ENCODE measurements at places on chromosomes 2 and 18.

GRCh38 chr2:111884592-111884964, 585 bp upstream of the ANAPC1 start:
- no peak for DNase-seq

DNA sequence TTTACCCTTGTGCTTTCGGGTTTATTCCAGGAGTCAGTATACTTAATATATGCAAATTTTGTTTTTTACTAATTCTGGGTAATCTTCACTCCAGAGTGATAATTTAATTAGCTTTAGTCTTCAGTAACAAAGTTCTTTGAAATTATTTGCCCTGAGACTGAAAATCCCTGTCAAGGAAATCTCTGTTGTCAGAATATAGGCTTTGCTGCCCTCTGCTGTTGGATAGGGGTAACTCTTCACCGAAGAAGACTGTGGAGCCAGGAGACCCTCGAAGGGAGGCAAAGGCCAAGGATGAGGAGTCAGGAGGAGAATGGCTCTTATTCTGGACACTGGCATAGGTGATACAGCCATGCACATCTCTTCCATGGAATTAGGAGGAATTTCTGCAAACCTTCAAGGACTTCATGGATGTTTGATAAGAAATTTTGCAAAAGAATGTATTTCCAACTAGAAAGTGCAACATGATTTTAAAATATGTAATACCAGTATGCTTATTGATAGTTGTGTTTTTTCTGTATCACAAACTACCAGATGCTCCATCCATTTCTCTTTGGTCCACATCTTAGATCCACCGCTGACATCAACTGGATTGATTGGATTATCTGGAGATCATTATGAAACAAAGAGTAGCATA, 182.3 kb downstream of the RDH14 start:
- peak; percentile 2 for DNase-seq

DNA sequence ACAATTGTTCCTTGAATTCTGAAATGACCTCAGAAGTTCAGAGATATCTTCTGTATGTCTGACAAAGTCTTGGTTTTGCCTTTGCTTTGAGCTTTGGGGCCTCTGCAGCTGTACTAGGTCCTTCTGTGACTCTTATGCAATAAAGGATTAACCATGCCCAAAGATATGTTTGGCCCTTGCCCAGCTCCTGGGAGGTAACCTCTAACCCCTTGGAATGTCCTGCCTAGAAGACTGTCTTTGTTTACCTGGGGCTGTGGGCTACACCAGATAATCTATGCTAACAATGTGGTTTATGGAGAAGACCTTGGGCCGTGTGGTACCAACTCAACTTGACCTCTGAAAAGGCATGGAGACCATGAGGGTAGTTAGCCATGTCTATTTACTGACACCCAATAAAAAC, 140.9 kb upstream of the CAPN13 start:
- DNase-seq, result no peak

DNA sequence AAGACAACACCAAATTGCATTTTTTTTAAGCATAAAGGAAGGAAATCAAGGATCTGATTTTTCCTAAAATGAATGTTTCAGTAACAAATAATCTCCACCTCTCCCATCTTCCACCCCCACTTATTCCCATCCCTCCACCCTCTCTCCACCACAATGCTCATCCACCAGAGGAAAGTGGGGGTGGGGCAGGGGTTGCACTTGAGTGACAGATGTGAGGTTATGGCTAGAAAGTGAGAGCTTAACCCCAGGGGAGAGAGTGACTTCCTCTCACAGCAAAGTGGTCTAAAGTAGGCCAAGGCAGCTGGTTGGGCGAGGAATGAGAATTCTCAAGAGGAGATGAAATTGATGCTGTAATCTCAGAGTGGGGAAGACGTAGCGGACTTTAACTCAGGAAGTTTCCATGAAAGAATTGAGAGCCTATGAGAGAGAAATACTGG, 104.7 kb downstream of the HNRNPLL start:
- no peak for DNase-seq

- DNase-seq, result no peak
These were observed 40.5 kb upstream of the NABP1 start for GRCh38 chr2:191637182-191638078.

GRCh38 chr2:151575338-151575737, 158.9 kb downstream of the NEB start:
- DNase-seq, result no peak

DNA sequence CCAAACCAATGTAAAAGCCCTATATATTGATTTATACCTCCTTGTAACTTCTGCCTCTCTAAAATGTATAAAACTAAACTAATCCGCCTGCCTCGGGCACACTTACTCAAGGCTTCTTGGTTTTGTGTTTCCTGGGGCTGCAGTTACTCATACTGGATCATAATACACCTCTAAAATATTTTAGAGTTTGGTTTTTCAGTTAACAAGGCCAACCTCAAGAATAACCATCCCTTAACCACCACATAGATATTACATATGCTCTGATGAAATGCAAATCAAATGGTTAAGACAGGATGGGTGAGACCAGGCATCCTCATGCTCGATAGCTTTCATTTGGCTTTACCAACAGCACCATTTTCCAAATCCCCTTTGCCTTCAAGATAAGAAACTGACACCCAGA, 46.4 kb downstream of the UXS1 start:
- DNase-seq, result no peak

DNA sequence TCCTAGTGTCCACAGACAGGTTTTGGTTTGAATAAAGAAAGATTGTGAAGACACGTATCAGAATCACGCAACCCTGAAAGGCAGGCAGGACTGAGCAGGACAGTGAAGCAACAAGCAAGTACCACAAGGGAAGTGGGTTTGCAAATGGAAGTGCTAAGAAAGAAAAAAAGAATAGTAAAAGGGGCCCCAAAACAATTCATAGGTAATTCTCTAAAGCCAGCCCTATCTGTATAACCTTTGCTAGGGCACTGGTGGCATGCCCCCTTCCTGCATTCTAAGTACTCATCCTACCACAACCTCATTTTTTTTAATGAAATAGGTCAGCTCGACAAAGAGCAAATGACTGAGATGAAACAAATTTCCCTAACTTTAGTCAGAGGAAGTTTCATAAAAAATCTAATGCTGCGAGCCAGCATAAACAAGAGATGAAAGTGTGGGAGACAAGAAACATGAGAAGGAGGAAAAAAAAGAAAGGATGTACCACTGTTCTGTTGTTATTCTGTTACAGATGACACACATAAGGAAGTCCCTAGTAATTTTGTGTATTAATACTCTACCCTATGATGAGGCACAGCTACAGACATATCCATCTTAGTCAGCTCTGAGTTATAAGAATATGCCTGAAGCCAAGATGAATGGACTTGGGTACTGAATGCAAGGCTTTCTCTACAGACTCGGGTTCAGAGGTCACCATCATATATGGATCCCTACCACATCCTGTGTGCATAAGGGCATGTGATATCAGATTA, 32.2 kb downstream of the IKZF2 start:
- peak; percentile 29 for DNase-seq

GRCh38 chr2:152122161-152122560, 23.3 kb upstream of the CACNB4 start:
- DNase-seq, result no peak

GRCh38 chr2:239275847-239276831, 124.7 kb downstream of the HDAC4 start:
- DNase-seq, result no peak

DNA sequence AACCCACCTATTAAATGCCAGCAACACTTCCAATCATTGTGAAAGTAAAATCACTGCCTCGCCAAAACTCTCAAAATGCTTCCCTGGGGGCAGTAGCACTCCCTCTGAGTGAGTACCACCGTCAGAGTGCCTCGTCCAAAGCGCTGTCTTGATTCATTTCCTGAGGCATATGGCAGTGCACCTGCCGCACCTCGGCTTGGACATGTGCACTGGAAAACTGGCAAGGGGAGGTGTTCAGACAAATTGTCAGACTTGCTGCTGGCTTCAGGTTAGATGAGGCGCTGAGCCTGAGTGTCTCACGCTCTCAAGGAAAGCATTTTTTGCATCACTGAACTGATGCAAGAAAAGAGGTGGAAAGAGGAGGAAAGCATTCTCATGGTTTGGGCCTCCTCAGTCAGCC, 132.8 kb downstream of the ATL2 start:
- DNase-seq, result no peak

DNA sequence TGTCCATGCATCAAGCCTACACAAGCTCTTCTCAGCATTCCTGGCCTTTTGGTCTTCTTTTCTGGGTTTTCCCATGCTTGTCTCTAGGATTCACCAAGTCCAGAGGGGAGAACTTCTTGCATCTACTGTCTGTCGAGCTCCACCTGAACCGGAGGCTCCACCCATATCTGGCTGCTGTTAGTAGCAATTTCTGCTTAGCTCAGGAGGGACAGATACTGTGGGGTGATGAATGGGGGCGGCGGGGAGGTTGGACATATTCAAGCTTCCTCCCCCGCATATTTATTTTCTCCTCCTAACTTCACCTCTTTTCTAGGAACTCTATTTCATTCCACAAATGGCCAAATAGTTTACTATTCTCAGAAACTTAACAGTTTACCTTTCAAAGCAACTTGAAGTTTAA, 163.5 kb downstream of the PTH2R start:
- DNase-seq, result no peak

Data from activated naive CD8-positive, alpha-beta T cell treated with anti-CD3 and anti-CD28 coated beads for 36 hours (primary cell).